ENCODE measurements at places on chromosomes 12 and 14. TPM values are rescaled to one million over a fixed set of nuclear protein-coding genes. Genes with fewer than 3 reads are reported as not detected.

Gene CEBPE
- not detected for total RNA-seq

GRCh38 chr12:6280053-6280469 lies 30.4 kb upstream of the PLEKHG6 start:
- H3K36me3 ChIP-seq, result no peaks in the 10 kb centered on the region
- H3K27me3 ChIP-seq, result no peaks in the 10 kb centered on the region
- H3K27ac ChIP-seq, result peak overlapping the region; percentile 82
- no peak overlapping the region for H3K4me3 ChIP-seq

DNA sequence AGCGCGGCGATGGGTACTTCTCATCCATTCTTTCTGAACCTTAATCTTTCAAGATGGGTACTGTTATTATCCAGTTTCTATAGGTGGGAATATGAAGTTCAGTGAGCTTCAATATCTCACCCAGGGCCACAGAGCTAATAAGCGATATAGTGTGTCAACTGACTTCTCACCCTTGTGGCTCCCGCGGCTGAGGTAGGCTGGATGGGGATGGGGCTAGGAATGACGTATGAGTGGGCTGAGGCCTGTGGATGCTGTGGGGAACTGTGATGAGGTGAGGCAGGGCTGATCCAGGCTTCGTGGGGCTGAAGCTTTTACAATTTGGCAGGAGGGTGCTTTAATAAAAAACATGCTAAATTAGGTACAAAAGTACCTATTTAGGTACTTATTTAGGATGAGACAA lies 32.9 kb upstream of the ATP23 start:
- H3K36me3 ChIP-seq, result no peaks in the 10 kb centered on the region
- no peaks in the 10 kb centered on the region for H3K4me1 ChIP-seq
- no peak for DNase-seq
- no peaks in the 10 kb centered on the region for H3K27me3 ChIP-seq
- H3K27ac ChIP-seq, result no peak overlapping the region

Gene FAM90A1
- not detected for total RNA-seq

DNA sequence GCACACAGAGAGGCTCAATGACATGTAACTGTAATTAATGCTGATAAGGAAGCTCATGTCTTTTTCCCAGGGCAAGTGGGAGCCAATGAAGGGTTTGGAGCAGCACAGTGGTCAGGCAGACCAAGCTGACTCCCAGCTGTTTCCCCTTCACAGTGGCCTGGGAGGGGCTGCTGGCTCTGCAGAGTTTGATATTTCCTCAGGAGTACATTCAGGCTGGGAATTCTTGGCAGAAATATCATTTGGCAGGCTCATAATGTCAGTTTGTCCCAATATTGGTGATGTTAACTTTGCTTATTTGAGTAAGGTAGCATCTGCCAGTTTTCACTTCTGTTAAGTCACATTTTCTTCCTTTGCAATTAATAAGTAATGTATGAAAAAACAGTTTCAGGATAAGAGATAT lies 247.0 kb downstream of the EMP1 start:
- no peaks in the 10 kb centered on the region for H3K27me3 ChIP-seq
- DNase-seq, result no peak
- no peak overlapping the region for H3K27ac ChIP-seq
- no peaks in the 10 kb centered on the region for H3K4me1 ChIP-seq
- H3K36me3 ChIP-seq, result no peaks in the 10 kb centered on the region

DNA sequence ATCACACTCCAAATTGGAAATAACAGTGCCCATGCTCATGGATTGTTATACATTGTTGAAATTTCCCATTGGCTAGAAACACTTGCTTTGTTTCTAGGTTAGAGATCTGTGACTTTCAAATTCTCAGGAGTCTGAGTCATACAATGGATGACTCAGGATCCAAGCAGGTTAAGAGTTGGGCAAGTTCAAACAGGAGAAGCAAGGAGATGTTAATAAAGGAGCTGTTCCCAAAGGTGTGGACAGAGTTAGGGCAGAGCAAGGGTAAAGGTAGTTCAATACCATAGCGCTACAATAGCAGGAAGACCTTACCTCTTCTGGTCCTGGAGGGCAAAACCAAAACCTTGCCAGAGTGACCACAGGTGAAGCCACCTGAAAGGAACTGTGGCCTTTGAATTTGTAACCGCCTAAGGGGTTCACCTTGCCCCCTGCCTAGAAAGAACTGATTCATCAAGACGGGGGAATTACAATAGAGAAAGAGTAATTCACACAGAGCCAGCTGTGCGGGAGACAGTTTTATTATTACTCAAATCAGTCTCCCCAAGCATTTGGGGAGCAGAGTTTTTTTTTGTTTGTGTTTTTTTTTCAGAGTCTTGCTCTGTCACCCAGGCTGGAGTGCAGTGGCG lies 4.2 kb upstream of the AMN1 start:
- peak overlapping the region; percentile 96 for H3K27ac ChIP-seq
- no peak for DNase-seq
- no peaks in the 10 kb centered on the region for H3K36me3 ChIP-seq
- no peak overlapping the region for H3K4me3 ChIP-seq
- peaks cover 42% of the 10 kb centered on the region for H3K4me1 ChIP-seq

DNA sequence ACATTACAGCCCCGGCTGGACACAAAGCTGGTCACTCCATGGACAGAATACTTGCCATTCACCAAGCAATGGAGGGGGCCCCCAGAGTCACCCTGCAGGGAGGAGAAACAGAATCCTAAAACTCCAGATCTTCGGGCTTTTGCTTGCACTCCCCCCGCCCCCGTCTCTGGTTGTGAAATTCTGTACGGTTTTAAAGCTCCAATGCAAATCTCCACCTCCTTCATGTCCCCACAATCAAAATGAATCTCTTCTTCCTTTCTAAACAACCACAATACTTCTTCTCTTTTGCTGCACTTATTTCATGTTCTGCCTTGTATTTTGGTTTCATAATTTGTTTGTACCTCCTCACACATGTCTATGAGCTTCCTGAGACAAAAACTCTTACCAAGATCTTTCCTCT lies 5.8 kb upstream of the BIN2 start:
- DNase-seq, result no peak
- no peak overlapping the region for H3K27ac ChIP-seq
- H3K4me3 ChIP-seq, result no peak overlapping the region
- no peaks in the 10 kb centered on the region for H3K36me3 ChIP-seq
- H3K4me1 ChIP-seq, result no peaks in the 10 kb centered on the region
- no peaks in the 10 kb centered on the region for H3K27me3 ChIP-seq

- no peaks in the 10 kb centered on the region for H3K4me1 ChIP-seq
- H3K27me3 ChIP-seq, result no peaks in the 10 kb centered on the region
- no peak for DNase-seq
- no peak overlapping the region for H3K27ac ChIP-seq
- no peak overlapping the region for H3K4me3 ChIP-seq
These were observed 1021.5 kb upstream of the TMEM132C start for GRCh38 chr12:127245437-127245836.

DNA sequence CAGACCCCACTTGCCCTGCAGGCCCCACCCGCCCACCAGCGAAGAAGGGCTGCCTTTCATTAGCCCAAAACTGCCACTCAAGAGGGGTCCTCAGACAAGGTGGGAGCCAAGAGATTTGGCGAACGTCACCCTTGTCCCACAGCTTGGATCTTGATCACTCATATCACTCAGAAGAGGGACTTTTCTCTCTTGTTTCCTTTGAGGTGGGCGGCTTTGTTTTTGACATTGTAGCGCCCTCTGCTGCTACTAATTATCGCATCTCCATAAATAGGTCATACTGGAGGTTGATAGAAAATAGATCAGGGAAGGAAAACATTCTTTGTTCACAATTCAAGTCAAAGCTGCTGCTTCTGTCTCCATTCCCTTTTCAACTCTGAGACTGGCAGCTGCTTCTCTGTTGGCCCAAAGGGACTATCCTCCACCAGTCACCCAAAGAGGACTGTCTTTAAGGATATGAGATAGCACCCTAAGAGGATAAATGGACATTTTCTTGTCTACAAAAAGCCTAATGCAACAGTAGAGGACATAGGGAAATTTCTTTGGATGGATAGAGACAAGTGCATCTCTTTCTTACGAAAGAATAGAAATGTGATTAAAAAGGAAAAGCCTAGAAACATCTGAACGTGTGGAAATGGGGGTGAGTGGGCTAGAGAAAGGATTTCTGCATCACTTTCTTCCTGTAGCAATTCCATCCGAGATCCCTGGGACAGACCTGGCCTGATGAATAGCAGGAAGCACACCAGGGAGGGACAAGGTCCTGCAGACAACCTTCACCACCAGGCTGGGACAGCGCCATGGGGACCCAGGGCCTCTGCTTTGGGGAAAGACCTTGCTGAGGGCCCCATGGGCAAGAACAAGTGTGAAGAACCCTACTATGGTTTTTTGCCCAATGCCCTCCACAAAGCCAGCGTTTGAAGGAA lies 115.8 kb downstream of the DAD1 start:
- no peak overlapping the region for H3K27ac ChIP-seq
- DNase-seq, result no peak
- no peaks in the 10 kb centered on the region for H3K27me3 ChIP-seq
- H3K36me3 ChIP-seq, result no peaks in the 10 kb centered on the region

DNA sequence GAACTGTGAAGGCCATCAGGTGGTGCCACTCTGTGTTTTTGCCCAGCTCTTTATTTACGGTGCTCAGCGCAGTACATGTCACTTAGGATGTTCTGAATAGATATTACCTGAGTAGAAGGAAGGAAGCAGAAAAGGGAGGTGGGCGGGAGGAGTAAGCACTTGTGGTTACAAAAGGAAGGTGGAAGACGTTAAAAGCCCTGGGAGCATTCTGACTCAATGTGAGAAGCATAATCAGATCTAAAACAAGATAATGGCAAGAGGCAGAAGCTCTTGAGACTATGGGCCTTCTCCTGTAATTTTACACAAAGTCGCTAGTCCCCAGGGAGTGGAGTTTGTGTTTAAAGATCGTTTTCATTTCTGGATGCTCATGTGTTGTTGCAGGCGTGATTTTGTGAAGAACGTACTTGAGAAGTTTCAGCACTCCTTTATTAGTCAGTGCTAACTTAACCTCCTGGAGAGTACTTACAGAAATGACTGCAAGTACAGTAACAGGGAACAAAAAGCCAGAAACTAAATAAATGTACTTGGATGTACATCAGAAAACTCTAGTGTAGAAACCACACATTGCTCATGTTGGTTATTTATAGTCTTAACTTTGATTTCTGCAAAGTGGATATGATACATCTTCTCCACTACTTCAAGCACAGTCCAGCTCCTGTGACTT lies 1523.5 kb downstream of the AACS start:
- no peaks in the 10 kb centered on the region for H3K27me3 ChIP-seq
- no peak overlapping the region for H3K4me3 ChIP-seq
- no peak for DNase-seq
- H3K36me3 ChIP-seq, result no peaks in the 10 kb centered on the region
- H3K4me1 ChIP-seq, result no peaks in the 10 kb centered on the region

Gene TSPAN9
- total RNA-seq, result 109 TPM

Gene TMEM19
- total RNA-seq, result 14.5 TPM

Gene SRGAP1
- 5.5 TPM for total RNA-seq

DNA sequence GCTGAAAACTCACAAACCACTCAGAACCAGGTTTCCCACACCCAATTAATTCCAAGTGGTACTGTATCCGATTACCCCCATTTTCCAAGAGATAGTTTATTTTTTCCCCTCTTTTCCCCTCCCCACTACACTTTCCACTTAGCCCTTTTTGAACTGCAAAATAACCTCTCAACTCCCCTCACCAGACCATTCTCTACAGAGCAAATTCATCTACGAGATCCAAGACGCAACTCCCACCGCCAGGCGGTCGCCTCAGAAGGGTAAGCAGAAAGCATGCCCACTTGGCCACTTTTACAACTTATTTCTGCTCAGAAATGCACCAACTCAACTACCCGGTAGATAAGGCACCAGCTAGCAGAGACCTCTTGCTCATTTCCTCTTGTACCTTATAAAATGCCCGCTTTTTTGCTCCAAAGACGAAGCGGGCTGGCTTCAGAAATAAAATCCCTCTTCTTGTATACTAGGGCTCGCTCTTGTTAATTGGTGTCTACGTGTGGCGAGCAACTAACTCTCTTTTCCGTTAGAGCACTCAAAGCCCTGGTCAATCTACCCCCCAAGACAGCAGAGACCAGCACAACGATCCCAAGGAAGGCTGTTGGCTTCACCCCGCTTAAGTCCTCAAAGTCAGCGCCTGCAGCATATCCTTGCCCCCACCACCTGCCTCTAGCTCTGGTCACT lies 910 bp upstream of the SRP54 start:
- H3K27me3 ChIP-seq, result no peaks in the 10 kb centered on the region
- H3K4me3 ChIP-seq, result peak overlapping the region; percentile 91
- DNase-seq, result no peak
- peak overlapping the region; percentile 94 for H3K27ac ChIP-seq
- H3K36me3 ChIP-seq, result no peaks in the 10 kb centered on the region

DNA sequence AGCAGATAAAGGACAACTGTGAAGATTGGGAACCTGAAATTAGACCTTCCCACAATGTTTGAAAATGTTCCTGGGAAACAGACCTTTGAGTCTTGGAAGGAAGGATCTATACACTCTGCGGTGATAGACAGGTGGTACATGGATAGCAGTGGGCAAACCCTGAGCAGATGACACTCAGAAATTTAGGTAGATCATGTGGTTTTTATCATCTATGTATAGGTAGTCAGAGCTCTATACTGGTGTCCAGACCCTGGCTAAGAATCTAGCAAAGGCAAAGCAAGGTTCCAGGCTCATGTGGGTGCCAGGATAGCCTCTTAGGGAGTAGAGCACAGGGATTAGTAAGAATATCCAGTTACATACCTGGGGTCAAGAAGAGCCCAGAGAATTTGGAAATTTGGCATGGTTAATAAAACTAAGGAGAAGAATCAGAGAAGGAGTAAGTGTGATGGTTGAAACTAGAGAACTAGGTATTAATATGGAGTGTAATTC lies 331.2 kb upstream of the FBXO33 start:
- H3K36me3 ChIP-seq, result no peaks in the 10 kb centered on the region
- no peak overlapping the region for H3K4me3 ChIP-seq
- H3K27me3 ChIP-seq, result no peaks in the 10 kb centered on the region
- DNase-seq, result no peak
- no peak overlapping the region for H3K27ac ChIP-seq

DNA sequence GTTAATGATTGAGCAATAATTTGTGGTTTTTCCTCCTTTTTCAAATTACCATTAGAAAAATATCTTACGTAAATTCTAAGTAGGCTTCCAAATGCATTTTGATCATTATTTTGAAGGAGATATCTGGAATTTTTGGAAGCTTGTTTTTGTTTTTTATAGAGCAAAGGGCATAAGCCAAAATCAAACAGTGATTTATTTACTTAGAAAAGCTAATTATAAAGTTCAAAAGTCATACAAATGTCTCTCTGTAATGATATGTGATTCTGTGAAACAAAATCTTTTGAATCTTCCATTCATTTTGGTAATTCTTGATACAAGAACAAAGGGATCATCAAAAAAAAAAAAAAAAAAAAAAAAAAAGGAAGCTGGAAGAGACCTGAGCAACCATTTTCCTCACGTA lies 416.8 kb downstream of the ETNK1 start:
- no peaks in the 10 kb centered on the region for H3K36me3 ChIP-seq
- H3K27me3 ChIP-seq, result no peaks in the 10 kb centered on the region
- no peaks in the 10 kb centered on the region for H3K4me1 ChIP-seq
- H3K4me3 ChIP-seq, result no peak overlapping the region

Gene KRT71
- total RNA-seq, result not detected

Gene PROX2
- total RNA-seq, result not detected

GRCh38 chr14:99023371-99023770 lies 248.6 kb downstream of the BCL11B start:
- no peak overlapping the region for H3K27ac ChIP-seq
- H3K36me3 ChIP-seq, result no peaks in the 10 kb centered on the region
- no peaks in the 10 kb centered on the region for H3K27me3 ChIP-seq
- H3K4me3 ChIP-seq, result no peak overlapping the region
- H3K4me1 ChIP-seq, result no peaks in the 10 kb centered on the region

All from ascending aorta (tissue), 2 donors.